ENCODE measurements at places on chromosomes 3 and 15.
A peak's percentile ranks its signal among the peaks of the same experiment; 100 is the strongest.

- no peak for DNase-seq
Observed at GRCh38 chr15:52785672-52786406, 4.3 kb downstream of the ONECUT1 start.

- DNase-seq = no peak
Observed at GRCh38 chr3:154794391-154794790, 285.7 kb upstream of the MME start.

- no peak for DNase-seq
Observed at GRCh38 chr3:177598097-177598833, 401.0 kb upstream of the TBL1XR1 start.

GRCh38 chr15:40857601-40858341, 13.9 kb downstream of the SPINT1 start:
- DNase-seq = peak; percentile 98

- DNase-seq = no peak
Observed at GRCh38 chr15:28986108-28986507, 100.3 kb downstream of the APBA2 start.

DNA sequence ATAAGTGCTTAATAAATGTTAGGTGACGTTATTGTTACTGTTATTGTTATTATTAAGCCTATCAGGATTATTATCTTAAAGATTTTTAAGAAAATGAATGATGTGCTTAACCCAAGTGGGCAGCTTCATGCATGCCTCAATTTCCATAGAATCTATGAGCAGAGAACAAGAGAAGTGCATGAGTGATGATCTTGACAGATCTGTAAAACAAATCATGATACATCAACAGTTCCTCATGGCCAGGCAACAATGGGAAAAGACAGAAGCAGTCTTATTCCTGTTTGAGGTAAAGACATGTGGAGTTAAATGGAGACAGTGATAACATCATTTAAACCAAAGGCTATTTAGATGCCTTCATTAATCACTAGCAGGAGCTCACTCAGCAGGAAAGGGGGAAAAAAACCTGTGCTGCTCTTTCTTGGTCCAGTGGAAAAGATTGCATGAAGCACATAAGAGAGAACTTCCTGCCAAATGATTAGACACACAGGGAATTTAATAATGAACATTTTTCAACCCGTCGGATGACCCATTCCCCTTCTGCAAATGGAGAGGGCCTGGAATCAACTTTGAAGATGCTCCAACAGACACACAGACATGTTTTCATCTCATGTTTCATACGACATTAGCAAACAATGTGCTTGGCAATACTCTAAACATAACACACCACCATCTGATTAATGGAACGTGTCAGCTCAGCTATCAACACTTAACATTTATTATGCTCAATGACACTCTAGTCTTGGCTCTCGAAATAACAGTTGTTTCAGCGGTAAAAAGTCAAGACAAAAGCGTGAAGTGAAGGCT, 212.2 kb upstream of the LRRN1 start:
- DNase-seq = no peak

- DNase-seq = no peak
Observed at GRCh38 chr15:78322243-78322642, 17.9 kb upstream of the CRABP1 start.

DNA sequence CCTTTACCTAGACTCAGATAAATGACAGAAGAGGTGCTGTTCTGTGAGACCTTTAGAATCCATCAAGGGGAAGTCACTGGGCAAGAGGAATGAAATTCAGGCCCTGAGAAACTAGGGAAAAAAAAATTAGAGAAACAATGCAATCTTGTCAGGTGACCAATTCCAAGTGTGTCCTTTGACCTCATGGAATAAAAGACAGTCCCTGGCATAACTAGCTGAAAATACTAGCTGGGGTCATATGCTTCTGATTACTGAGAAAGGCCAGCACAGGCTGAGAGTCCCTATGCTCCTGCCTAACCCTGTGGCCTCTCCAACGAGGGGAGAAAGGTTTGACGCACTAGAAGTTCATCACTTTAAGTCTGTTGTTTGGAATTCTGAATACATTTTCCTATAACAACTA, 167.3 kb downstream of the XXYLT1 start:
- DNase-seq = no peak

GRCh38 chr15:55279746-55280351, 9.8 kb downstream of the RAB27A start:
- peak; percentile 67 for DNase-seq

DNA sequence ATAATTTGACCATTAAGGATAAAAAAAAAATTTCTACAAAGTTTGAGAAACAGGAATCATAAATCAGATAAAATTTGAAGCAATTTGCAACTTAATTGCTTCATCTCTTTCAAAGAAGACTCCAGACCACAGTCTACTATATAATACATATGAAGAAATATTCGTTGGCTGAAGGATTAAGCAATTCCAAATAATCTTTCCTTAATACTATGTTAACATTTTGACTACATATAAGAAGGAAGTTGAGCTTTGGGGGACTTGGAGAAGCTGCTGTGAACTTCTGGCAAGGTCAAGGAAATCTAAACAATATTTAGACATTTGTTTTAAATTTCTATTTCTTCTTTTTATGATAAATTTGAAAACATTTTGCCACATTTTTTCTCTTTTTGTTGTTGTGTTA, 13.5 kb upstream of the GABRR3 start:
- DNase-seq = no peak

DNA sequence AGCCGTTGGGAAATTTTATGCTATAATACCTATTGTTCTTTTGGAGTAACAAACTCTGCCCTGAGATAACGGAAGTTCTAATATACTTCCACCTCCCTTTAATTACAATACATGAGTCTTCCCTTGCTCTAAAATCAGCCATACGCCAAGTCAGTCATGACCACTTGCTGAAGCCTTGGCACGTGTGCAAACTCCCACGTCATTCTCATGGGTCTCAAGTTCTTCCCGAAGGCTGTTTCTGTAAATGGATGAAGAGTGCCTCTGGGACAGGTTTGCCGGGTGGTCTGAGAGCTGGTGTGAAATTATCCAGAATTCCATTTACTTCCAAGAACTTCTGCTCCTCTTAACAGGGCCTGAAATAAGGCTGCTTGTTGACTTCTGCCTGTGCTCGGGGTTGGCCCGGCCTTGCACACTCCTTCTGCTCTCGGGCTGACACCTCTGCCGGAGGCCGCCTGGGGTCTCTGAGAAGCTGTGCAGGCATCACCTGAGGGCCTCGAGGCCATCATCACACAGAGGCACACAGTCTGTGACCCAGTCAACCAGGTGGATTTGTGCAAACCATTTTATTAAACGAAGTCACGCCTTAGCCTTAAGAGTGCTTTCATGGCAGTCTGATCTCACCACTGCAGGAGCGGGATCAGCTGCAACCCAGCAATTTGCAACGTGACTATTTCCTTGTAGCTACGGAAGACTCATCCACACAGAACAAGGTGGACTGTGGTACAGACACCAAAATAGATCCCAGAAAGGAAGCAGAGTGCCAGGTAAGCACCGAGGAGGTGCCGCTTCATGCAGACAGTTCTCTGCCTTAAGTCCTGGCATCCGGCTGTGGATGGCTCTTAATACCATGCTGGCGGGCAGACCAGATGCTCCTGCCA, 120.1 kb downstream of the ADAMTS17 start:
- DNase-seq = no peak

- DNase-seq = no peak
Observed at GRCh38 chr15:68091743-68092142, 37.6 kb downstream of the PIAS1 start.

GRCh38 chr3:153547970-153548369, 385.9 kb downstream of the RAP2B start:
- DNase-seq = no peak

GRCh38 chr15:22262613-22263020, 182.3 kb downstream of the OR4M2 start:
- no peak for DNase-seq

DNA sequence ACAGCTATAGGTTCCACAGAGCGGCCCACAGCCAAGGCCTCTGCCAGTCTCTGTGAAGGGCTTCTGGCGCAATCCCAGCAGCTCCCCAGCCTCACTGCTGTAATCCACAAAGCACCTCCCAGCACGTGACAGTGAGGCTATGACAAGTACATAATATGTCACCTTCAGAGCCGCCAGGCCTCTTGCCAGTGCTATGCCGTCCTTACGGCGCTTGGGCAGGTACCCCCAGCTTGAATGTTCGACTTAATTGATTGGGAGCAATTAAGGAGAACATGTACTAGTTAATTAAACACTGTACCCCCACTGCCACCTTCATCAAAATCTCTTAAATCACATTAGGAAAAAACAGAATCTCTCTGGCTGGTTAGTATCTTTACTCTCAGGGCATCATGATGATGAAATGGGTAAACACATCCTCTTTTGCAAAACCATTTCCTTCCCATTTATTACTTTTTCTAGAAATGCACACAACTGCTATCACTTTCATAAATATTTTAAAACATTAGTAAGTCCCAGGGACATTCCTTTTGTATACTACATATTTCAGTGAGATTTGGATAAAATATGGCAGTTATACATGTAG, 169.9 kb downstream of the XXYLT1 start:
- no peak for DNase-seq

DNA sequence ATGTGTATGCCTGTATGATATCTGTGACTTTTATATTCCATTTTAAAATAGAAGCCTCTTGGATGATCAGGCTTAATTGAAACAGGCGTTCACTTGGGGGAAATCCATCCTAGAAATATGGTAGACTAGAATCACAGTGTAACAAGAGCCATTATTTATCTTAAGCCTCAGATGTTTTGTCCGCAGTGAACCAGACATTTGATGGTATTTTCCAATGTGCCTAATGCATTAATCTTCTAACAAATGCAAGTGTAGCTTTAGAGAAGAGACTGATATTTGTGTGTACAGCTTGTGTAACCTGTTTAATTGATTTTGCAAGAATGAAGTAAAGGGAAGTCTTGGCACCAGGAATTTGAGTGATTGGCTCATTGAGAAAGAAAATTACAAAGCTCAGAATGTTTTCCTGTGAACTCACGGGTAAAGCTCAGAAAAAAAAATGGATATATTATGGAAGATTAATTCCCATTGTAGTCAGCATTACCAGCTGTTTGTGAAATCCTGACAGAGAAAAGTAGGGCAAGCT, 155.7 kb downstream of the SV2B start:
- DNase-seq = no peak

DNA sequence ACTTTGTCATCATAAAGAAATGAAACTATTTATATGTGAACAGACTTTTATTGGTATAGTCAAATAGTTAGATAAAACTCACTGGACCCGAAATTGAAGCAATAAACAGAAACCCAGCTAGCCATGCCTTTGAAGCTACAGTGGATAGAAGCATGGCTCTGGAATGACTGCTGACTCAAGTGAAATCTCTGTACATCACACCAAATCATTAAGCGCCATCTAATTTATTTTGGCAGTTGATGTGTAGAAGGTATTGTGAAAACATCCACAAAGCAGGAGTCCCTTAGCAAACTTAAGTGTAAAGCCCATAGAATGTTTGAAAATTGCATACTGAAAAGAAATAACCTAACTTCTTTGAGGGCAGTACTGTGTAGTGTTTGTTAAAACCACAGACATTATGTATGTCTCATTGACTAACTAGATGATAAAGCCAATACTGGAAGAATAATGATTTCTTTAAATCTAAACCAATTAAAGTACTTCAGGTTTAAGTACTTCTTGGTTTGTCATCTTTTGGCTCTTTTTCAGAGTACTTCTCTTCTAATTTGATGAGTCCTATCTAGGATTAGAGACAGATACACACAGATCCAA, 42.8 kb upstream of the FBXL22 start:
- no peak for DNase-seq

DNA sequence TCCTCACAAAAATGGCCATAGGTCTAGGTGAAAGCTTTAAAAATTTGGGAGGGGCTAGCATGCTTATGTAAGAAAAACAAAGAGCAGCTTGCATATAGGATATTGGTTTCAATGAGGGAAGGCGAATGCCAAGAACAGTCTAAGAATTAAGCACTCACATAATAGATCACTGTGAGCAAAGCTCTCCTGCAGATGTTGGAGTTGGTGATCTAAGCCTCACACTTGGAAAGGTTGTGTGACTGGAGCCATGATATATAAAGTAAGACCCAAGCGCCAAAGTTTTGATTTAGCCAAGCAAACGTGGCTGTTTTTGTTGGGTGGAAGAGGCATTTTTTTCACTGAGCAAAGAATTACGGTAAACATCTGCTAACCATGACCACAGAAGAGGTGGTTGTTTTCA, 237.5 kb downstream of the FOXP1 start:
- no peak for DNase-seq

- no peak for DNase-seq
Observed at GRCh38 chr3:168803536-168803935, 707.8 kb upstream of the GOLIM4 start.

DNA sequence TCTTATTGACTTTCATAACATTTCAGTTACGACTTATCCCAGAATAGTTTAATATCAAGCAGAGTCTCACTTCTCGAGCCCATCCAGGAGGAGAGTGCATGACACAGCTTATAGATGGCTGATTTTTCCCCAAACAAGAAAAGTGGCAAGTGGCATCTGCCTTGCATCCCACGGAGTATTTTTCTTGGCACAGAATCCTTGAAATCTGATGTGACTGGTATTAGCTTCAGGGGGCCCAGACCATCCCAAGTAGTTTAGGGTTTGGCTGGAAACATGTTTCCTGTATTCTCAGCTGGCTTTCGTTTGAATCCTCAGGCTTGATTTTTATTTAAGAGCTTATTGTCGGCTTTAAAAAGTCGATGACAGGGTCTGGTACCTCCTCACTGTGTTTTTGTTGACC, 20.7 kb upstream of the FBXL22 start:
- DNase-seq = no peak

GRCh38 chr3:12799525-12800440, 3.3 kb downstream of the CAND2 start:
- no peak for DNase-seq

- DNase-seq = no peak
Observed at GRCh38 chr15:67117370-67117769, 52.0 kb downstream of the SMAD3 start.

GRCh38 chr3:122366379-122366749, 16.7 kb downstream of the MIX23 start:
- no peak for DNase-seq

- DNase-seq = no peak
Observed at GRCh38 chr15:71643918-71644317, 166.4 kb upstream of the NR2E3 start.

GRCh38 chr3:71402911-71403310, 180.6 kb downstream of the FOXP1 start:
- DNase-seq = no peak

DNA sequence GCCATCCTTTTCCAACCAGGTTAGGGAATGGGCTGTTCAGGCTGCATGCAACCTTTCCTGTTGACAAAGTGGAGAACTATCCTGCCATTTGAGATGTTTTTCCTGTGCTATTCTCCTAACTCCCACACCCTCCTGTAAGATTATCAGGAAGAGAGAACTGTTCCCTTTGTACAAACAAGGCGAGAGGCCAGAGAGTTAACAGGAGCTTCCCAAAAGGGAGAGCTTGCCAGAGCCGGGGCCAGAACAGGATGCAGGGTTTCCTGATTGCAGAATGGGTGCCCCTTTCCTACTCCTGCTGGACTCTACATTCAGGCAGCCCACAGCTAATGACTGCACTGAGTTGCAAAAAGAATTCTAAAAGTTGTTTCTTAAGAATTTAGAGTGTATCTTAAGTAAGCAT, 17.1 kb downstream of the PML start:
- no peak for DNase-seq

GRCh38 chr3:126926684-126927400, 56.1 kb upstream of the PLXNA1 start:
- peak; percentile 78 for DNase-seq

GRCh38 chr15:27665002-27665401, 434.1 kb downstream of the OCA2 start:
- DNase-seq = no peak

- DNase-seq = no peak
Observed at GRCh38 chr3:160725338-160725737, 30.7 kb upstream of the PPM1L start.
